ENCODE measurements at places on chromosomes 7 and 10.
A peak's percentile ranks its signal among the peaks of the same experiment; 100 is the strongest.

- DNase-seq: no peak
Observed at GRCh38 chr10:76405922-76406321, 974.5 kb downstream of the LRMDA start.

- DNase-seq: no peak
Observed at GRCh38 chr7:92517631-92518030, 10.7 kb downstream of the PEX1 start.

DNA sequence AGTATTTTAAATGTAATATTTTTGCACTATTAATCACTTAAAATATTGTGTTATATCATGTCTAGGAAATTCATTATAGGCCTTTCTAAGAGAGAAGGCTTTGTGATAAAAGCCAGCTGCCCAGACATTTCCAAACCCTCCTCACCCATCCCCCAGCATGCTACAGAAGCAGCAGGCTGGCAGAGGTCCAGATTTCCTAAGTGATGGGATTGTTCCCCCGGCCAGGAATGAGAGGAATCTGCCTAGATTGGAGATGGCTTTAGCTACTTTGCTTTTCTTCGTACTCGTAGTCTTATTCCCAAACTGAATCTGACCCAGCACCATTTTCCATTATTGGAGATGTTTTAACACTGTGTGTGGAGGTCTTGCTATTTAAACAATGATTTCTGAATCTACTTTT, 29.4 kb downstream of the CDK14 start:
- DNase-seq: no peak

GRCh38 chr10:48253970-48254657, 20.4 kb downstream of the FRMPD2 start:
- no peak for DNase-seq

DNA sequence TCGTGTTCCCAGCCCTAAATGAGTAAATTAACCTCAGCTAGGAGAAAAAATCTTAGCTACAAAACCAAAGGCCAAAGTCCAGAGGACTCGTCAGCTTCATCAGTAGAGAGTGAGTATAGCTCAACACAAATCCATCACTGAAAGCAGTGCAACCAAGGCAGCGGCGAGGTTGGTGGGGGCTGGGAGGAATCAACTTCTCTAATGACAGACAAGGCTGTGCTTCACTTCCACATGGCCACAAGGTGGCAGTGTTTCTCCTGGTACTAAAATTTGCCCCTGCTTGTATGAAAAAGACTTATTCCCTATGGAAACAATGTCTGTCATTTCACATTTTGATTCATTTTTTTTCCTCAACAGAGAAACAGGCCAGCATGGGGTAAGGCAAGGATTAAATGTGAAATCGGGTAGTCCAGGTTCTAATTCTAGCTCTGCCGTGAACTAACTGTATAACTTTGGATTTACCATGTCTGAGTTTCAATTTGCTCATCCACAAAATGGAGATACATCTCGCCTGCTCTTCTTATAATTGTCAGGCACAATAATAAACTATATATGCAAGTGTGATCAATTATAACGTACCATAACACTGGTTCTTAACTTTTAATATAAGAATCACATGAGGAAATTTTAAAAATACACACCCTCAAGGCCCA, 39.3 kb downstream of the FAS start:
- peak; percentile 57 for DNase-seq

DNA sequence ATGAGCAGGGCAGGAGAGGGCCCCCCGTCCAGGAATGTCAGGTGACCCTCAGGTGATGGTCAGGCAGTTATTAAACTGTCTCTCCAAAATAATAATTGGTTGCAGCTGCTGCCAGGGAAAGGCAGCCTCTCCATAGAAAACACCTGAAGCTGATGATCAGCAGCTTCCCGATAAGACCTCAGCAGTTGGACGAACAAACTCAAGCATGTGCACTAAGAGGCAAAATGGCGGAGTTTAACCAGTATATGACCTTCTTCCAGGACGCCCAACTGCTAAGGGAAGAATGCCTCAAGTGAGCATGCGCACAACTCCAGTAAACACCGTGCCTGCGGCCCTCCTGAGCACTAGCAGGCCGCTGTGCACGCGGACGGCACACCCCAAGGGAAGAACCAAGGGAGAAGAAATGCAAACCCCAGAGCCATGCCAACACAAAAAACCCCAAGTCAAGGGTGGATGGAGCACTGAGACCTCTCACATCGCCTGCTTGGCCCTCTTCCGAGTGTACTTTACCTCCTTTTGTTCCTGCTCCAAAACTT, 38.9 kb upstream of the ADARB2 start:
- DNase-seq: no peak

DNA sequence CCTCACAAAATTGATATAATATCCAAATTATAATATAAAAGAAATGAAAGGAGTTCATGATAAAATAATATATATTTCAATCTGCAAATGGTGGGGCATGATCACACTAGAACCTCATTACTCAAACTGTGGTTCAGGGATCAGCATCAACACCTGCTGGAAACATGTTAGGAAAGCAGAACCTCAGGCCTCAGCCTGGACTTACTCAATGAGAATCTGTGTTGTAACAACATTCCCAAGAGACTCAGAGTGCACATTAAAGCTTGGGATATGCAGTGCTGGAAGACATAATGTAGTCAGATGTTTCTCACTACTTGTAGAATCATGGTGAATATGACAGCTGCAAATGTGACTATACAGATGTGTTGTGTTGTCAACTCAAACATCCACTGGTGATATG, 81.7 kb upstream of the ITPRID1 start:
- no peak for DNase-seq

- DNase-seq: no peak
Observed at GRCh38 chr7:45642044-45642443, 67.9 kb downstream of the ADCY1 start.

DNA sequence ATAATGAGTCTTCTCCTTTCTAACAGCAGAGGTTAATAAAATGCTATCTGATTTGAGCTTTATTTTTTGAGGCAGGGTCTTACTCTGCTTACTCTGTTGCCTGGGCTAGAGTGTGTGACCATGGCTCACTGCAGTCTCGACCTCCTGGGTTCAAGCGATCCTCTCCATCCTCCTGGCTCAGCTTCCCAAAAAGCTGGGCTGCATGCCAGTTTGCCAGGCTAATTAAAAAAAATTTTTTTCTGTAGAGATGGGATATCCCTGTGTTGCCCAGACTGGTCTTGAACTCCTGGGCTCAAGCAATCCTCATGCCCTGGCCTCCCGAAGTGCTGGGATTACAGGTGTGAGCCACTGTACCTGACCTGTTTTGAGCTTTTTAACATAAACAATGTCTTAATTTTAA, 56.7 kb downstream of the SCD start:
- no peak for DNase-seq

- no peak for DNase-seq
Observed at GRCh38 chr10:101724446-101724845, 29.5 kb upstream of the FBXW4 start.

- DNase-seq: no peak
Observed at GRCh38 chr7:33041631-33042428, 20.7 kb downstream of the NT5C3A start.

- DNase-seq: no peak
Observed at GRCh38 chr7:64863021-64863420, 40.1 kb upstream of the ZNF273 start.

GRCh38 chr10:75029857-75030256, 81.6 kb upstream of the SAMD8 start:
- DNase-seq: no peak

Measured in activated T-helper 9 cell treated with anti-CD3 and anti-CD28 coated beads, Interleukin-2, amount 50 U/mL, for 16 hours (primary cell).